Osteoblast (primary cell): ENCODE measurements at places on chromosomes 2 and 18. TPM values are rescaled to one million over a fixed set of nuclear protein-coding genes. Genes with fewer than 3 reads are reported as not detected.

ANKRD29 gene
- 9.8 and 20.9 TPM in 2 replicates for total RNA-seq

TNFRSF11A gene
- under 0.01 TPM in 2 replicates for total RNA-seq

IL37 gene
- not detected in 2 replicates for total RNA-seq

PROKR1 gene
- not detected in 2 replicates for total RNA-seq

LTBP1 gene
- 158 and 224 TPM in 2 replicates for total RNA-seq

HOXD13 gene
- not detected in 2 replicates for total RNA-seq

BMP10 gene
- not detected in 2 replicates for total RNA-seq

GPBAR1 gene
- total RNA-seq, result 0.36 TPM in 1 of 2 replicates, not detected in the other

HOXD3 gene
- 1.1 and 2.1 TPM in 2 replicates for total RNA-seq

SLC16A14 gene
- total RNA-seq, result under 0.01 and 0.29 TPM in 2 replicates

GNAL gene
- total RNA-seq, result 0.59 and 0.72 TPM in 2 replicates

HSPE1 gene
- total RNA-seq, result 23.5 and 30.6 TPM in 2 replicates

GALNT3 gene
- 11.2 and 12.7 TPM in 2 replicates for total RNA-seq

DLGAP1 gene
- total RNA-seq, result not detected in 2 replicates

SERPINB10 gene
- 0.29 TPM in 1 of 2 replicates, not detected in the other for total RNA-seq

MOGAT1 gene
- not detected in 2 replicates for total RNA-seq

RIT2 gene
- total RNA-seq, result not detected in 2 replicates

DNA sequence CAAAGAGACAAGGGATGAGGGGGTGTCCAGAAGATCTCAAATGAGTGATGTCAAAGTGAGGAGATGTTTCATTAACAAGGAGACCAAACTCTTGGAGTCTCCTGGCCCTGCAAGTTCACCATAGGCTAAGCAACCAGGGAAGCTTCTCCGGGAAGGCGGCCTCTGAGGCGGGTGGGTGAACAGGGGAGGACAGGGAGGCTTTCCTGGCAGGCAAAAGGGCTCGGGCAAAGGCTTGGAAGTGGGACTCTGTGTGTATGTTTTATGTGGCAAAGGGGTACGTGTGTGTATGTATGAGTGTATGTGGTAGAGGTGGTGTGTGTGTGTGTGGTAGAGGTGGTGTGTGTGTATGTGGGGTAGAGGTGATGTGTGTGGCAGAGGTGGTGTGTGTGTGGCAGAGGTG, 163.9 kb downstream of the DYSF start:
- H3K4me3 ChIP-seq, result no peak overlapping the region
- no peak overlapping the region for H3K27ac ChIP-seq
- DNase-seq, result peak; percentile 70
- no peaks in the 10 kb centered on the region for H3K27me3 ChIP-seq
- no peaks in the 10 kb centered on the region for H3K36me3 ChIP-seq

GRCh38 chr2:8839189-8839965, 2.0 kb upstream of the KIDINS220 start:
- H3K27me3 ChIP-seq, result no peaks in the 10 kb centered on the region
- no peak overlapping the region for H3K4me3 ChIP-seq
- H3K36me3 ChIP-seq, result no peaks in the 10 kb centered on the region
- no peak overlapping the region for H3K27ac ChIP-seq
- peaks cover 13% of the 10 kb centered on the region for H3K4me1 ChIP-seq

DNA sequence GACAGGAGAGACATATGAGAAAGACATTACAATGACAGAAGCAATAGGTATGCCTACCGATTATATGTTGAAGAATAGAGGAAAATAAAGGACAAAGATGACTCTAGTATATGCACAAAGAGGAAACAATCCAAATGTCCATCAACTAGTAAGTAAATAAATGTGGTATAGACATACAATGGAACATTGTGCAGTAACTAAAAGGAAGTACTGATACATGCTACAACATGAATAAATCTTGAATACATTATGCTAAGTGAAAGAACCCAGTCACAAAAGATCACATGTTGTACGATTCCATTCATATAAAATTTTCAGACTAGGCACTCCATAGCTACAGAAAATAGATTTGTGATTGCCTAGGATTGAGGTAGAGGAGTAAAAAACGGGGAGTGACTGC, 28.5 kb upstream of the PGAP1 start:
- no peak for DNase-seq
- no peaks in the 10 kb centered on the region for H3K27me3 ChIP-seq
- no peak overlapping the region for H3K27ac ChIP-seq

DNA sequence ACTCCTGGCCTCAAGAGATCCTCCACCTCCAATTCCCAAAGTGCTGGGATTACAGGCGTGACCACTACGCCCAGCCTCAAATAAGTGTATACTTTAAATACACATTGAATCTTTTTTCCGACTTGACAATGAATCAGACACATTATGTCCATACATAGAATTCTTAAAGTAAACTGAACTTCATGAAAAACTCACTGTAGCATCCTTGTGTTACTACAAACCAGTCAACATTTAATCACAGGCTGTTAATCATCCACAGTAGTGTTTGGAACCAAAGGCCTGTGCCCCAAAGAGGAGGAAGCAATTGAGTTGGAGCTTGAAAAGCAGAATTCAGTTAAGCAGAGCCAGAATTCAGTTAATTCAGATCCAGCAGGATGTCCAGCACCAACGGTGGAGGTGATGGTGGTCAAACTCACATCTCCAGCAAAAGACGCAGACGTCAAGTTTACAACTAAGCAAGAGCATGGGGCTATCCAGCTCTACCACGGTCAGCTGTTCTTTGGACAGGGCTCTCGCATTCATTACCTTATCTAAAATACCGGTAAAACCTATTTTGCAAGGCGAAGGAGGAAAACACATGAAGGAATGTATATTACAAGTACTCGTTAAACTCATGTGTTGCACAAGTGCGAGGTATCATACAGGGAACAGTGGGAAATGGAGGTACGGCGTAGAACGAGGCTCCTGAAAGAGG, 1.2 kb downstream of the SLC39A6 start:
- H3K4me1 ChIP-seq, result peaks cover 20% of the 10 kb centered on the region
- H3K36me3 ChIP-seq, result peaks cover 20% of the 10 kb centered on the region
- H3K27me3 ChIP-seq, result no peaks in the 10 kb centered on the region
- H3K27ac ChIP-seq, result no peak overlapping the region
- peak; percentile 32 for DNase-seq

DNA sequence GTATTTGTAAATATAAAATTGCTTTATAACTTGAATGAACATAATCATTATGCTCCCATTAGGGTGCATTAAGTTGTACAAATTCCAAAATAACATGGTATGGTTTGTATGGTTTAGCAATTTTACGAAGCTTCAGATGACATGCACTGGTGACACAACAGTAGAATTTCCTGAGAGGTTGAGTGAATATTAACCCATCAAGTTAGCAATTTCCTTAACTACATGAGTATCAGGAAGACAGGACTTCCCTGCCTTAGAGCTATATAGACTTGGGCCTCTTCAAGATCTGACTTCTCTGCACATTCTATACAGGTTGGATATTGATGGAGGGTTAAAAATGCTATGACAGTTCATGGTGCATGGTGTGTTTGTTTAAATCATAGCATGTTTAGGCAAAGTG, 60.2 kb downstream of the ZC3H6 start:
- no peaks in the 10 kb centered on the region for H3K27me3 ChIP-seq
- H3K27ac ChIP-seq, result no peak overlapping the region
- H3K4me3 ChIP-seq, result no peak overlapping the region
- DNase-seq, result no peak

DNA sequence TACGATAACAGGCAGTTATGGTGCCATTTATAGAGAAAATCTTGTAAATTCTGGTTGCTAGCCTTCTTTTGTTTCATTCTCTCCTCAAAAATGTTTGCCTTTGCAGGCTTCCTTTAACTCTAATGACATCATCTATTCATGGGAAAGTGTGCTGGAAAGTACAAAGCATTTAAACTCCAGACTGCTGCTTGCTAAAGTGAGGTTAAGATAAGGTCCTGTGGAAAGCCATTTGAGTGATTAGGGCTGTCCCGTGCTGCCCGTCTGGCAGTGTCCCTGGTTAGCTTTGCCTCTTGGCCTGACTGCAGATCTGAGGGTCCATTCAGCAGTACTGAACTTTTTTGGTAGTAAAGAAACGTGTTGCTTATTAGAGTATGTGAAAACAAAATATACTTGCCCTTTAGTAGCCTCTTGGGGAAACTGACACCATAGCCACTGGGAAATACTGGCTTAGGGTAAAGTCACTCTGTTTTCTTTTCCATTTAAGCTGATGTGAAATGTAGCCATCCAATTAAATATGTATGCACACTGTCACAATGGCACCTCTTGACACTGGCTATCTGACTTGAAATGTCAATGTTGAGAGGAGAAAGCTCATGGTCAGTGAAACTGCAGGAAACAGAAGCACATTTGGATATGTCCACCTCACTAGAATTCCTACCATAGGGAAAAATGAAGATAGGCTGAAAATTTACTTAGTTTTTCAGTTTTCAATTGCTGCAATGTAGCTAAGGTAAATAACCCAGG, 321.5 kb downstream of the SLC8A1 start:
- peak overlapping the region; percentile 95 for H3K27ac ChIP-seq
- no peaks in the 10 kb centered on the region for H3K27me3 ChIP-seq
- peaks cover 55% of the 10 kb centered on the region for H3K4me1 ChIP-seq
- DNase-seq, result no peak
- no peaks in the 10 kb centered on the region for H3K36me3 ChIP-seq

GRCh38 chr18:26405190-26405801, 143.1 kb downstream of the KCTD1 start:
- H3K27ac ChIP-seq, result no peak overlapping the region
- no peaks in the 10 kb centered on the region for H3K27me3 ChIP-seq
- H3K36me3 ChIP-seq, result no peaks in the 10 kb centered on the region
- H3K4me1 ChIP-seq, result no peaks in the 10 kb centered on the region
- no peak overlapping the region for H3K4me3 ChIP-seq
- DNase-seq, result no peak

DNA sequence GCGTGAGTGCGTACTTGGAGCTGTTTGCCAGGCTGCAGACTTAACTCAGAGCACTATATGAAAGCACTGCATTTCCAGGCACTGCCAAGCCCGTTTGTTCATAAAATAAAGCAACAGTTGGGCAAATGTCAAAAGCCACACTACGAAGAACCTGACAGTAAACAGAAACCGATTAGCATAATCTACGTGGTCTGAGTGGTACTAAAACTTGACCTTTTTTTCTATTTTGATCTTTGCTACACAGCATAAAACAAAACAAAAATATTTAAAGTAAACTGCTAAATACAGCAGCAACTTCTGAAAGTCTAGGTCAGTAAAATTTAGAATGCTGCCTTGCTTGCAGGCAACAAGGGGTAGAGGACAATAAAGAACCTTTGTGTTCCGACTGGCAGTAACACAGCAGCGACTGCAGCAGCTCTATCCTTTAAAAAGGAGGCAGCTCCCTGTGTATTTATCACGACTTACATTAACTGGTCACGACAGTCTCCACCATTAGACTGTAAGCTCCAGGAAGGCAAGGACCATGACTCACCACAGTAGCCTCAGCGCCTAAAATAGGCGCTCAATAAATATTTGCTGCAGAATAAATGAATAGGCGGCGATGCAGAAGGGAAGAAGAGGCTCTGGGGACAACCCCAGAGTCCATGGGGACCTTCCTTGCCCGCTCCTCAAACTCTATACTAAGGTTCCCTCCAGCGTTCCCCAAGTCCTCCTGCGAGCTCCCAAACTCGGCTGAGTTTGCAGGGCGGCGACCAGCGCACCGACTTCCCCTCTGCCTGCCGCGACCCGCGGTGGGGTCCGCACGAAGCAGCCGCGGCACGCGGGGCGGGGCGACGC, 902 bp downstream of the SS18 start:
- peak overlapping the region; percentile 97 for H3K27ac ChIP-seq
- no peaks in the 10 kb centered on the region for H3K27me3 ChIP-seq
- H3K36me3 ChIP-seq, result peaks cover 24% of the 10 kb centered on the region
- H3K4me1 ChIP-seq, result peaks cover 17% of the 10 kb centered on the region

- no peaks in the 10 kb centered on the region for H3K36me3 ChIP-seq
- H3K4me3 ChIP-seq, result peak overlapping the region; percentile 38
- H3K27ac ChIP-seq, result peak overlapping the region; percentile 73
- peaks cover 26% of the 10 kb centered on the region for H3K4me1 ChIP-seq
Observed at GRCh38 chr2:69694894-69695849, 46.8 kb upstream of the ANXA4 start.

- no peak overlapping the region for H3K4me3 ChIP-seq
- H3K36me3 ChIP-seq, result no peaks in the 10 kb centered on the region
Observed at GRCh38 chr18:11154368-11154989, 5.1 kb upstream of the PIEZO2 start.

- H3K27me3 ChIP-seq, result no peaks in the 10 kb centered on the region
- no peaks in the 10 kb centered on the region for H3K4me1 ChIP-seq
- H3K4me3 ChIP-seq, result no peak overlapping the region
- H3K36me3 ChIP-seq, result no peaks in the 10 kb centered on the region
Observed at GRCh38 chr18:78607784-78608183, 371.8 kb upstream of the SALL3 start.

DNA sequence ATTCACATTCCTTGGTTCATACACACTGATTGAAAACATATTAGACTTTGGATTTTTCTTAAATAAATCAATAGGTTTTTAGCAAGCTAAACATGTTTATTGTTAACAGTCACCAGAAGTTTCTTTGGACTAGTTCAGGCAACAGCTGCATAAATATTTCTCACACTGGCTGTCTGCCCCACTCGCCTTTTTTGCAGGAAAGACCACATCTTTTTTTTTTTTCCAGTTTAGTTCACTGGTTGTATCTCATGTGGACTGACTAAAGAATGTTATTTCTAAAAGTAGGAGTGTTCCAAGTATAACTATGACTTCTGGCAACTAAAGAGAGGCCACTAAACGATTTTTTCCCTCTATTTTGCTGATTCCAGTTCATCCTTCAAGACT, 31.1 kb downstream of the SLC40A1 start:
- peak overlapping the region; percentile 12 for H3K27ac ChIP-seq
- no peaks in the 10 kb centered on the region for H3K27me3 ChIP-seq
- no peaks in the 10 kb centered on the region for H3K36me3 ChIP-seq
- no peak overlapping the region for H3K4me3 ChIP-seq
- no peak for DNase-seq

- no peak overlapping the region for H3K4me3 ChIP-seq
- H3K36me3 ChIP-seq, result no peaks in the 10 kb centered on the region
- H3K27ac ChIP-seq, result no peak overlapping the region
- no peaks in the 10 kb centered on the region for H3K4me1 ChIP-seq
- no peaks in the 10 kb centered on the region for H3K27me3 ChIP-seq
Observed at GRCh38 chr2:229087843-229088516, 183.1 kb downstream of the PID1 start.

GRCh38 chr2:16162491-16163040, 222.2 kb downstream of the MYCN start:
- no peaks in the 10 kb centered on the region for H3K36me3 ChIP-seq
- DNase-seq, result no peak
- no peaks in the 10 kb centered on the region for H3K27me3 ChIP-seq
- H3K27ac ChIP-seq, result no peak overlapping the region

DNA sequence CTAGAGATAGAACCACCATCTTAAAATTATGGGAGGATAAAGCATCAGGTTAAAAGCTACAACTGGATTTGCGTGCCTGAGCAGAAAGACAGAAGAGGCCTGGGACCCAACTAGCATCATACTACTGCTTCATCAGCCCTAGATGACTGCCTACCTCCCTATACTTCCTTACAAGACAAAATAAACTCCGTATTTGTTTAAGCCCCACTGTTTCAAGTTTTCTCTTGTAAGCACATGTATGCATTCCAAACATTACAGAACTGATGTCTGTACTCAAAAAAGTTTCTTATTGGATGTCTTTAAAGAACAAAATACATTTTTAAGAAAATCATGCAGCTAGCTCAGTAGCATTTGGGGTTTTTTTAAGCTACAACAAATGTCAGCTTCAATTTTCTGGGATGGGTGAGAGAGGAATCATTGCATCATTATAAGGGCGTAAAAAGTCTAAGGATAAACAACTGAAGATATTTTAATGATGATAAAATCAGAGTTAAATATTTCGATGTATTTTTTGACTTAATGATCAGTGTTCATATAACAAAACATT, 213.1 kb downstream of the EXOC6B start:
- H3K4me1 ChIP-seq, result no peaks in the 10 kb centered on the region
- no peak for DNase-seq
